ENCODE measurements at places on chromosomes 2 and 18.

- no peak for DNase-seq
These were observed 2.4 kb downstream of the NFE2L2 start for GRCh38 chr2:177262092-177262491.

DNA sequence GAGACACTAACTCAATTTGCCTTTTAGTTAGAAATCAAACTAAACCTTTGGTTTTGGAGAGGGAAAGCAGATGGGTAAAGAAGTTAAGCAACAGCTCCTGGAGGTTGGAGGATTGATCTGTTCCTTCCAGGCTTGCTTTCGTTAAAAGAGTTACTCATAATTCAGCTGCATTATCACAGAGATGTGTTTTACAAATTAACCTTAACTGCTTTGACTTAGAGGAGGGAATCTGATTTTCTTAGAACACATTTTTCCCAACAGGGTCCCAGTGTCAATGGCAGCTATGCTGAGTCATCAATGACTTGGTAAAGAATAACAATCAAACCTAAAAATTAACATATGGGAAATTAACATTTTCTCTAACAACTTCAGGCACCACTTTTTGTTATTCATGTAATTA, 113.4 kb downstream of the COPS8 start:
- no peak for DNase-seq

GRCh38 chr2:163185160-163185559, 346.6 kb upstream of the KCNH7 start:
- no peak for DNase-seq

DNA sequence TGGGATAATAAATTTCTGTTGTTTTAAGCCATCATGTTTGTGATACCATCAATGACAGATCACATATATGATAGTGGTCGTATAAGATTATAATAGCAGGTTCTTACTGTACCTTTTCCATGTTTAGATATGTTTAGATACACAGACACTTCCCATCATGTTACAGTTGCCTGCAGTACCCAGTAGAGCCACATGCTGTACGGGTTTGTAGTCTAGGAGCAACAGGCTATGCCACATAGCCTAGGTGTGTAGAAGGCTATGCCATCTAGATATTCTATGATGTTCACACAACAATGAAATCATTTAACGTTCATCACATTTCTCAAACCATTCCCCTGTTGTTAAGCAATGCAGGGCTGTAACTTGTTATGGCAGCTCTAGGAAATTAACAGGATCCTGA, 132.9 kb upstream of the SH3BP4 start:
- no peak for DNase-seq

GRCh38 chr2:174495365-174496012, 8.7 kb upstream of the GPR155 start:
- no peak for DNase-seq

DNA sequence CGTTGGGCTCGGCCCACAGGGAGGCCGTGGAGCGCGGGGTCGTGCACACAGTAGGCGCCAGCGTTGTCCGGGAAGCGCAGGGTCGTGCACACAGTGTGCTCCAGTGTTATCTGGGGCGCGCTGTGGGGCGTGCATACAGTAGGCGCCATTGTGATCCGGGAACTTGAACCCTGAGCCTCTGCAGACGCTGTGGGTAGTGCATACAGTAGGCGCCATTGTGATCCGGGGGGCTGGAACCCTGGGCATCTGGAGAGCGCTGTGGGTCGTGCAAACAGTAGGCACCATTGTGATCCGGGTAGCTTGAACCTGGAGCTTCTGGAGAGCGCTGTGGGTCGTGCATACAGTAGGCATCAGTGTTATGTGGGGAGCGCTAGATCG, 793 bp downstream of the ZNF236 start:
- DNase-seq = no peak

GRCh38 chr2:12169721-12170120, 423.3 kb downstream of the LPIN1 start:
- no peak for DNase-seq

- no peak for DNase-seq
These were observed 272.6 kb upstream of the ERBB4 start for GRCh38 chr2:212811036-212811805.

- DNase-seq = peak; percentile 67
These were observed 13.2 kb downstream of the SERPINE2 start for GRCh38 chr2:224025874-224026273.

GRCh38 chr2:64277101-64277849, 133.1 kb upstream of the PELI1 start:
- no peak for DNase-seq

- DNase-seq = no peak
These were observed 402.0 kb downstream of the ALK start for GRCh38 chr2:29519338-29519925.

GRCh38 chr2:229244975-229245374, 26.1 kb downstream of the PID1 start:
- DNase-seq = no peak

DNA sequence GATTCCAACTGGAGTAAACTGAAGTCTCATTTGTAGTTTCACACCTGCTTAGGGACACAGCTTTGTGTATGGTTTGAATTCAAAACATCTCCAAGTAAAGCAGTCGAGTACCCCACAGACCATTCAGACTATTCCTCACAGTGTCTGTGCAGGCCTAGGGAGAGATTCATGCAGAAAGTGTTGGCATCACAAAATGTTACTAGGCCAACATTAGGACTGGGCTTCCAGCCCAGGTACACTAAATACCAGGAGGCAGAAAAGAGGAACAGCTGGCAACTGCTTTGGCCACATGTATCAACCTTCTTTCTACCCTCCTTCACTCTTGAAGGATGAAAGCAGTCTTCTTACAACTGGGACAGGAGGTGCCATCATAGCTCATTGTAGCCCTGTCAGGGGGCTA, 270.4 kb upstream of the TMEFF2 start:
- DNase-seq = no peak

DNA sequence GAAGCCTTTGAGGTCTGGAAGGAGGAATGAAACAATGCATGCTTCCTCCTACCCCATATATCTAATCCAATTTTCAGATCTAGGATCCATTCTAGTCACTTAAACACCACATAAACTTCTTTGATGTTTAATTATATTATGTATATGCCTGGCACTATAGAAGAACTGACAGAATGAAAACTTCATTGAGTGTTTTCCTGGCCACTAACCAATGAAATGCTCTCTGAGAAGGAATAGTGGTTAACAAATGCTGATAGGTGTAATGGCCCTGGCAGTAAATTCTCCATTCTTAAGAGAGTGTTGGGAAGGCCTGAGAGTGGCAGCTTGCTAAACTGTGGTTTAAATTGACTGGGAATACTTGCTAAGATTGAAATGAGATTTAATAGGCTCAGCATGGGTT, 710.0 kb downstream of the LRRTM4 start:
- no peak for DNase-seq

GRCh38 chr2:207438414-207439126, 91.2 kb upstream of the CREB1 start:
- DNase-seq = no peak

DNA sequence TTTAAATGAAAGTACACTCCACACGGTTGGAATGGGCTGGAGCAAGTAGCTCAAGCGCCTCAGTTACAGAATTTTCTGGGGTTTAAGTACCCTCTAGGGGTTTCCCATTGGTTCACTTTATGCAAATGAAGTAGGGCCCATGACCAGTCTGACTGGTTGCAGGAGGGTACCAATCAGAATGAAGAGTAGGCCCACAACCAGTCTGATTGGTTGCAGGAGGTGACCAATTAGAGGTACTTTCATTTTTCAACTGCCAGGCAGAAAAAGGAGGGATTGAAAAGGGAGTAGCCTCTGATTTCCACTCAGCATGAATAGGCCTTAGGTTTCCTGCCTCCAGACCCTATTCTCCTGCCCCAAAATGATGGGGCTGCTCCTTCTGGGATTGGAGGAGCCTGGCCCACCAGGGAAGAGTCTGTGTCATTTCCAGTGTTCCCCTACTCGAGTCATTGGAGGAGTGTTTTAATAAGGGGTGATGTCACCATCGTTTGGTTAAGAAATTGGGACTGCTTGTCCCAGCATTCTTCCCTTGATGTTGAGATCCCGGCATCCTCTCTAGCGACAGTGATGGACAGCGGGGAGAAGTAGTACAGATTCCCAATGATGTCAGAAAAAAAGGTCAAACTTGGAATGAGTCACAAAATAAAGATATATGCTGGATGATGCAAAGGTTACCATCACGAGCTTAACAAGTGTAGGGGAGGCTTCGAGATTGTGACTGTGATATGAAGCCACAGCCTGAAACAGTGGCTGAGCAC, 210.4 kb downstream of the SH3BP4 start:
- DNase-seq = no peak

GRCh38 chr2:66981074-66981473, 416.1 kb upstream of the ETAA1 start:
- no peak for DNase-seq

Data from activated CD4-positive, alpha-beta T cell treated with anti-CD3 and anti-CD28 coated beads for 4 hours (primary cell).